ENCODE measurements at places on chromosomes 13 and 19. TPM values are rescaled to one million over a fixed set of nuclear protein-coding genes. Genes with fewer than 3 reads are reported as not detected.

DNA sequence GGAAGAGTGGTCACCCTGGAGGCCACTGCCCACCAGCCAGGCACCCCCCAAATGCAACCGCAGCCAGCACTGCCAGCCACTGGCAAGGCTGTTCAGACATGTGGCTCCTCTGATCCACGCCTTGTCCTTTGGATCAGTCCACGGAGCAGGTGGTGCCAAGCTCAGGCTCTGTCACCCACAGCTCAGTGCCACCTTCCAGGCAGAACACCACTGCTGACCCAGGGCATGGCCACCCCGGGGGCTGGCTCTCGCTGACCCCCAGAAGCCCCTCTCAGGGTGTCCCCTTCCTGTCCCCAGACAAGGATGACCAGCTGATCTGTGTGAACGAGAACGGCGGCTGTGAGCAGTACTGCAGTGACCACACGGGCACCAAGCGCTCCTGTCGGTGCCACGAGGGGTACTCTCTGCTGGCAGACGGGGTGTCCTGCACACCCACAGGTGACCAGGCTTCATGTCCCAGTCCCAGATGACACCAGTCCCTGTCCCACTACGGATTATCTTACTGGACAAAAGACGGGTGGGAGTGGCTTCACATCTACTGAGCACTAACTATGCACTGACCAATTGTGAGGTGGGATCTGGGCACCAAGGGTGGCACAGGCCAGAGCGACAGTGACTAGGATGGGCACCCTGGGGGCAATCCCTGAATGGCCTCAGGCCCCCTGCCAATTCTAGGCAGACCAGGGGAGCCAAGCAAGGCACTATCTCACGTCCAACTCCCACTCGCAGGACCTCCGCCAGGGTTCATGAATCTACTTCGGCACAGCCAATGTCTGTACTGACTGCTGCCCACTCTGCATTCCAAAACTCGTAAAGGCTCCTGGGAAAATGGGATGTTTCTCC, 7.0 kb upstream of the F10 start:
- no peak for DNase-seq

GRCh38 chr19:3196933-3197205, 11.1 kb downstream of the NCLN start:
- DNase-seq = no peak

- no peak for DNase-seq
These were observed 14.4 kb downstream of the IQCN start for GRCh38 chr19:18259893-18260292.

Gene KLK15
- total RNA-seq = not detected

Gene TMEM147
- total RNA-seq = 45.0 TPM

Gene TMEM221
- total RNA-seq = 0.19 TPM

Data from thymus (tissue), 14 donors.